ENCODE measurements at places on chromosomes 3 and 15.

GRCh38 chr15:62141643-62142588 is 23.2 kb downstream of the C2CD4B start:
- no peak for DNase-seq

DNA sequence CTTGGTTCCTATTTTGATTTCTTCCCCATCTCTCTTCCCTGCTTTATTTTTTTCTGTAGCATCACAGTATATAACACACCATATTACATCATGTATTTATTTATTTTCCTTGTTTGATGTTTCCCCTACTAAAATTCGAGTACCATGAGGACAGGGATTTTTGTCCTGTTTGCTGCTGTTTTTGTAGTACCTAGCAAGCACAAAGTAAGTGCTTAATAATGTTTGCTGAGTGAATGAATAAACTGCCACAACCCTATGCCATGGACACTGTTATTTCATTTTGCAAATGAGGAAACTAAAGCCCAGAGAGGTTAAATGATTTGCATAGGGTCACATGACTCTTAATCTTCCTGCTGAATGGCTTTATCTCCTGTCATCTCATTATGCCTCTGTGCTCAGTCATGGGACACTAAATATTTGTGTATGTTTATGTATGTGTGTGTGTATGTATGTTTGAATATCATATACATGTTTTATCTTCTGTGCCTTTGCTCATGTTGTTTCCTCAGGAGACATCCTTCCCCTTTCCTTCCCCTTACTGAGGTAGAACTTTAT is 26.1 kb upstream of the MGA start:
- no peak for DNase-seq

DNA sequence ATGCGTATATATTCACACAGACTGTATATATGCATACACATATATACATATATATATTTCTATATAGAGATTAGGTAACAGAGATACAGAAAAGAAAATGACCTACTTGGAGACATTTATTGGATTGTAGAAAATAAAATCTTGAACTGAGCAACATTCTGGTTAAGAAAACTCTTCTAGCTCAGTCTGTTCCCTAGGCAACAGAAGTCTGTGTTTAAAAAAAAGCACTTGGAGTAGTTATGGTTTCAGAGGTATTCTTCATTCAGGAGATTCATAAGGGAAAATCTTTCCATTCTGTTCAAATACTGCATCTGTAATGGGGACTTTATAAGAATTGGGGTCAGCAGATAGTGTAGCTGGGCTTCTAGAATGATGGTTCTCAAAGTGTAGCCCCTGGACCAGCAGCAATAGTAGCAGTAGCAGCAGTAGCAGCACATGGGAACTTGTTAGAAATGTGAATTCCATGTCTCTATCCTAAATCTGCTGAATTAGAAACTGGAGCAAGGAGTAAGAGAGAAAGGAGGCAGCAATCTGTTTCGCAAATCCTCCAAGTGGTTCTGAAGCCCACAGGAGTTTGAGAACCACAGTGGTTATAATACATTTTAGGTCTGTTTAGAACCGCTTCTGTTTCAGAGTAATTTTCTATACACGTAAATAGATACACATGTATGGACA is 112.8 kb upstream of the TMEM108 start:
- no peak for DNase-seq

DNA sequence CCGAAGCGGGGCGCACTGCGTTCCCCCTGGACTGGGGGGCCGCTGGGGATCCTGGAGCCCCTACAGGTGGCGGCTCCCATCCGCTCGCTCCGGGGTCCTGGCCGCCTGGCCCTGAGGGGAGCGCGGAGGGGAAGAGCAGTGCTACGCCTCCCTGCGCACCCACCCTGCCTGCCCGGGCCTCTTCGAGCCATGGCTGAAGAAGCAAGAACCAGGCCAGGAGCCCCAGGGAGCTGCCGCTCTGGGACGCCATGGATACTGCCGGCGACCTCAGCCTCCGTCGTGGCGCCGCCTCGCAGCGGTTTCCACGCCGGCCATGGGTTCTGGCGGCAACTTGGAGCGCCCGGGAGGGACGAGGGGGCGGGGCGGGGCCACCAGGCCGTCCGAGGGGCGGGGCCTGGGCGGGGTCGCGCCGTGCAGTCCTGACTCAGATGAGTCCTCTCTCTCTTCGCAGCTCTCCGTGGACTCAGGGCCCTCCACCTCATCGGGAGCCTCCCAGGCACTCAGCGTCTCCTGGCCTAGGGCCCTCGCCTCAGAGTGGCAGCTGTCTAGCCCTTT is 50.9 kb downstream of the MYL3 start:
- peak; percentile 50 for DNase-seq

DNA sequence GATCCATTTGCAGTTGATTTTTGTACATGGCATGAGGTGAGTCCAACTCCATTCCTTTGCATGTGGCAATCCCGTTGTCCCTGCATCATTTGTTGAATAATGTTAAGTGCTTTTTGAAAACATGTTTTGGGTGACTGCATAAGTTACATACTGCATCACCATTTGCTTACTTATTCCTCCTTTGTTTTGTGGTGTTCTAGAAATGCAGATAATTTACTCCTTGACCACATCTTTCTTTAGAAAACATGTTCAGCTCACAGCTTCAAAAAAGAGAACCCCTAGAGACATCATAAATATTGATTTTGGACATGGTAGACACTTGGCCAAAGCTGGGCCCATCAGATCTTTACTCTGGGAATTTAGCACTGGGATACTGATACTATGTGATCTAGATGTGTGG is 135.3 kb upstream of the DAZL start:
- no peak for DNase-seq
